ENCODE measurements at places on chromosomes 11 and 22.

GRCh38 chr22:41870786-41871185 is 37.9 kb downstream of the SREBF2 start:
- no peak for DNase-seq

GRCh38 chr22:39646398-39647063 is 76.0 kb downstream of the CACNA1I start:
- DNase-seq, result no peak

DNA sequence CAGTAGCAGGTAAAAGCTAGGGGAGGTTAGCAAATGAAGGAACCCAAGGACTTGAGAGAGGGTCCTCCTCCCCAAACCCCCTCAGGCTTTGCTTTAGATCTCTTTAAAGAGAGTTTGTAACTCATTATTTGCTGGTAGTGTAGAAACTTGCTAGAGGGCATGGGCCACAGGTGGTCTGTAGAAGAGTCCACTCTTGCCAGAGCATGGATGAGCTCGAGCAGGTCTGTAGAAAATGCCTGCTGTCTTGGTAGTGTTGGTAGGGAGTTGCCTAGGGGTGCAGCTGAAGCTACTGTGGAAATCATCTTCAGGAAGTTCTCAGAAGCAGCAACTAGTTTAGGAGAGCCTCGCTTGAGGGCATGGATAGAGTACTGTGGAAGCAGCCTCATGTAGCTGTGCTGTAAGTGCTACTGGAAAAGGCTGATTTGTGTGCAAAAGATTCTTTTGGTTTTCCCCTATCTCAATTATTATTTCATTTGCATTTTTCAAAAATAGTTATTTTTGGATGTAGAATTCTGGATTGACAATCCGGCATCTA is 104.3 kb downstream of the TMEM135 start:
- no peak for DNase-seq

GRCh38 chr11:94423507-94423906 is 22.3 kb upstream of the GPR83 start:
- DNase-seq, result no peak

DNA sequence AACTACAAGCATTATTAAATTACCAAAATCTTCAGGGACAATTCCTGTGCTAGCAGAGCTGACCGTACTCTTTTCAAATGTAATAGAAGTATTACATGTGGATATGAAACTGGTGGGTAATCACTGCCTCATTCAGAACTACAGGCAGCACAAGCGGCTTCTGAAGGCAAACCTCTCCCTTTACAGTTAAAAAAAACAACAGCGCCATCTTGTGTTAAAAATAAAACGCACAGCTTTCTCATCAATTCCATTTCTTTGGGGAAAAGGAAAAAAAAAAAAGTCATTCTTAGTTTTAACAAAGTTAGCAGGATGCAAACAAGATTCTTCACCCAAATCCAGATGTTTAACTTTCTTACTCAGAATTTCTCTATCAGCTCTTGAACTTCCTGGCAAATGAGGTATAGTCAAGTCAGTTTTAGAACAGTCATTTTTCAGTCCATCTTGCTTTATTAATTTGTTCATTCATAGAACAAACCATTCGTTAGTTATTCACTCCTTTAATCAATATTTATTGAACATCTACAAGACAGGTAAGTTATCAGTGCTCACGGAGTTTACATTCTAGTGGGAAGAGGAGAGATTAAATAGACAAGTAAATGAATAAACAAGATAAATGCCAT is 331.8 kb upstream of the MPPED2 start:
- DNase-seq, result peak; percentile 72

DNA sequence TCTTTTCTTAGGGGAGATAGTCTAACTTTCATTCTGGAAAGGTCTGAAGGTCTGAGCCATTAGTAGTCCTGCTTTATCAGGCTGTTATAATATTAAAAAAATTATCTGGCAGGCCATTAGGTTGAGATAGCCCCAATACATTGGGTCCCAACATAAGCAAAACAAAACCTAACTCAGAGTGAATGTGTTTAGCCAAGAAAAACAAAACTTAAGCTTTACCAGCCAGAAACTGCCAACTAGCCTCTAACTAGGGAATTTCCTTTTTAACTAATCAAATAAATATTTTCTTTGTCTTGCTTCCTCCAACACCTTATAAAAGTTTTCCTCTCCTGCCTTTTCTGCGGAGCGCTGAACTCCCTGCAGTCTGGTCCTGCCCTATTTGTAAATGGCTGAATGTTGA is 1137.7 kb upstream of the CNTN5 start:
- no peak for DNase-seq

Data from neuronal stem cell (in vitro differentiated cells).